ENCODE measurements at places on chromosomes 1 and 21.

GRCh38 chr1:182041615-182042014, 19.9 kb downstream of the ZNF648 start:
- DNase-seq = no peak

DNA sequence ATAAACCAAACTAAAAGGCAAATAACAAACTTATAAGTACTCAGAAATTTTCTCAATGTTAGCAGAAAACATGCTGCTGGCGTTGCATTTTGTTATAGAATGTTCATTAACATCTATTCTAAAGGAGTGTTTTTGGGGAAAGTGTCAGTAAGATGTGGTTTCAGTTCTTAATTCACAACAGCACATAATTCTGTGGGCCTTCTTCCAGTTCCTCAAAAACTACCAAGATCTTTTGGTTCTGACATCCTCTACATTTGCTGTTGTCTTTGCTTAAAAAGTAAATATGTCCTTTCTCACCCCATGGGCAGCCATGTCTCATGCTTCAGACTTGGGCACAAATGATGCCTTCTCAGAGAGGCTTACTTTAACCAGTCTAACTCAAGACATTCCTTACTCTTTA, 152.5 kb downstream of the CDC7 start:
- no peak for DNase-seq

GRCh38 chr1:55519937-55520683, 304.9 kb upstream of the USP24 start:
- DNase-seq = no peak

DNA sequence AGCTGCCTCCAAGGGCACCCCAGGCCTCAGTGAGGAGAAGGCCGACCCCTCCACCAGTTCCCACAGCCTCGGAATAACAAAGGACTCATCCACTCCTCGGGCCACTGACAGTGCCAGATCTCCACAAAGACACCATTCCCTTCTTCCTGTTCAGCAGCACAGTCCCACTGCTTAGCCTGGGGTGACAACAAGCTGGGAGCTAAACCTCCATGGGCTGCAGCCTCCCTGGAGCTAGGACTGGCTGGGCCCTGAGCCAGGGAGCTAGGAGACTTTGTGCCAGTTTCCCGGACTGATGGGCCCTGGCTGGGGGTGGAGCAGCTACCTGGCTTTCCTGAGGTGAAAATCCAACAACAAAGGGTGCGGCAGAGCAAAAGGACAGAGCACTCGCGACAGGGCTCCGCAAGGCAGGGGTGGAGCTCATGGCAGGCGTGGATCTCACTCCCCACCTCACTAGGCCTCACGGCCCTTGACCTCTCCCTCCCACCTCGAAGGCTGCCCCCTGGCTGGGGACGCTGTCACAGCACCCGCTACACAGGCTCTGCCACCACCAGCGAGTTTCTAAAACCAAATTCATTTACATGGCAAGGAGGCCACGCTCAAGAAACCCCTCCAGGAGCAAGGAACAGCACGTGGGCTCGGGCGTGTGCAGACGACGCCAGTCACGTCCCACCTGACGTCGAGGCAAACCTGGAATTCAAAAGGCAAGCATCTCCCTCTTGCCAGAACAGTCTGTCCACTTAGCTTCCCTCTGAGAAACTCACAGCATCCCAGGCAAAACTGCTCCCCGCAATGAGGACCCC, 13.8 kb downstream of the SLC35E2B start:
- peak; percentile 76 for DNase-seq

DNA sequence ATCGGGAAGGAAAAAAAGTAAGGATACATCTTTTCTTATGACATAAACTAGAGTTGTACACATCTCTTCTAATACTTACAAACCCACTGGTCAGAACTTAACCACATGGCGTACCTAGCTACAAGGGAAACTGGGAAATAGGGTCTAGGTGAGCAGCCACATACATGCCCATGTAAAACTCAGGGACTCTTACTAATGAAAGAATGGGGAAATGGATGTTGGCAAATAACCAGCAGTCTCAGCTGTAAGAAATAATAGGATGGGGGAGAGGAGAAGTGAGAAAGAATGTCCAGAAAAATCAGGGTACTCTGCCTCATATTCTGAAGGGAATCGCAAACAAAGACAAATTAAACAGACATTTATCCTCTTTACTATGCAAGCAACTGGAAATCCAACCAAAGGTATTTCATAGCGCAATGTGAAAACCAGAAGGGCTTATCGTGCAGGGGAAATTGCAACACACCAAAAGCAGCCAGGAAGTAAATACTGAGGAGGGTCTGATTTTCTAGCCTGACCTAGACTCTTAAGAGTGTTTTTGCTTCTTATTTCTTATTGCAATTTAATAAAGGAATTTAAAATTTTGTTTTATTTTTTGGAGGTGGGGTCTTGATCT, 17.5 kb downstream of the GTF2B start:
- DNase-seq = no peak

GRCh38 chr1:71473331-71473730, 392.5 kb upstream of the ZRANB2 start:
- no peak for DNase-seq

DNA sequence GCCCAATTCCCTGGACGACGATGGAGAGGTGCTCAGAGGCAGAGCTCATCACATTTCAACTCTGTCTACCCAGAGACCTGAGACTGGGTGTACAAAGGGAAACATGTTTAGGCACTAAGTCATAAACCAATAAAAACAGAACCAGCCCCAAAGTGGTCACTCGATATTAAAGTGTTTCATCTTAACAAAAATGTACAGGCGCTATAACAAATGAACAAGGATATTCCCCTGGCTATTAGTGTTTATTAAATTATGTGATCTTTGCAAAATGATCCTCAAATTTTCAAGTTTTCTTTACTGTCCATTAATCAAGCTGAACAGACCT, 43.6 kb downstream of the NPHP4 start:
- no peak for DNase-seq

- DNase-seq = no peak
Measured at GRCh38 chr1:202037706-202038296, 27.4 kb downstream of the ELF3 start.

DNA sequence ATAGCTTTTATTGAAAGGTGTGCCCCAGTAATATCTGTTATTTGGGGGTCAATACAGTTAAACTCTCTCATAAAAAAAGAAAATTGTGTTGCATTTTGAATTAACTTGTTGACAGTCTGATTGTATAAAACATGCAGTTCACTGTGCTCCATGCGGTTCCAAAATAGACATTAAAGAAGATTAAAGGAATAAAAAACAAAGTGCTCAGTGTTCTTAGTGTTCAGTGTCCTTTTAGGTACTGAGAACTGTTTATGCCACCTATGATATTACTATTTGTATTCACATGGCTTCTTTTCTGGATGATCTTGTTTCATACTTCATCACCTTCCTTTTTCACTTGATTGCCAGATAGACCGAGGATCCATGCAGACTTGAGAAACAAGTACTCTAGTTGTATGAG, 15.3 kb upstream of the SGIP1 start:
- no peak for DNase-seq

DNA sequence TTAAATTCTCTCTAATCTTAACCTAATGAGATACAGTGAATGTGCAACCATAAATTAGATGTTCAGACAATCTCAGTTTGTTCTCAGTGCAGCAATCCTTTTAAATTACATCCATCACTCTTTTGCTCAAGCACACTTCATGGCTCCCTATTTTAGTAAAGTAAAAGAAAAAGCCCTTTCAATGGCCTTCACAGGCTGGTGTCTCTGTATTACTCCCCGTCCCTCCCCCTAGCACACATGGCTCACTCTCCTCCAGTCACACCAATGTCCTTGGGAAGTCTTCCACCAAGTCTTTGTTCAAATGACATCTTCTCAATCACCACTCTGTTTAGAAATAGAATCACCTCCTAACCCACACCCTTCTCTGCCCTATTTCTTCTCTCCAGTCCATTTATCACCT, 60.3 kb upstream of the RGS7 start:
- no peak for DNase-seq

- DNase-seq = peak; percentile 55
Measured at GRCh38 chr1:203306089-203306964, 1.0 kb downstream of the BTG2 start.

GRCh38 chr1:175174309-175175102, 18.1 kb downstream of the KIAA0040 start:
- DNase-seq = no peak

DNA sequence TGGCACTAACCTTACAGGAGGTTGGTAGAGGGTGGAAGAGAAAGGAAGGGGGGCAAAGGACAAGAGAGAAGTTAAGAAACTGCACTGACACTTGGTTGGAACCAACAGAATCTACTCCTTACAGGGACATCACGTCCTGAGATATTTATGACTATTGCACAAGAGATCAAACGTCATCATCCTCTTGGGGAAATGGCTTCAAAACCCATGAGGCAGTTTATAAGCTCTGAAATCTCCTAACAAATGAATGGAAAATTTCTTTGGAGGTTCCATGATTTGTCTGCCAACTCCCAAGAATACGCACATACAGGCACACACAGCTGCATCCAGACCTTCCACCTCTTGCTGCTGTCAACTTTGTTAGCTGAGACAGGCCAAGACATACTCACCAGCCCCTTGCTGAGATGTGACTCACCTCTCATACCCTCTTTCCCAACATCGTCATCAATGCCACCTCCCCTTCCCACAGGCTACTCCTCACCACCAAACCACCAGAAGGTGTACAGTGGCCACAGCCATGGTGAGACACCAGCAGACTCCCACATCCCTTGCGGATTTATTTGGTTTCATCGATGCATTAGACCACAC, 135.5 kb downstream of the SETD4 start:
- peak; percentile 25 for DNase-seq

DNA sequence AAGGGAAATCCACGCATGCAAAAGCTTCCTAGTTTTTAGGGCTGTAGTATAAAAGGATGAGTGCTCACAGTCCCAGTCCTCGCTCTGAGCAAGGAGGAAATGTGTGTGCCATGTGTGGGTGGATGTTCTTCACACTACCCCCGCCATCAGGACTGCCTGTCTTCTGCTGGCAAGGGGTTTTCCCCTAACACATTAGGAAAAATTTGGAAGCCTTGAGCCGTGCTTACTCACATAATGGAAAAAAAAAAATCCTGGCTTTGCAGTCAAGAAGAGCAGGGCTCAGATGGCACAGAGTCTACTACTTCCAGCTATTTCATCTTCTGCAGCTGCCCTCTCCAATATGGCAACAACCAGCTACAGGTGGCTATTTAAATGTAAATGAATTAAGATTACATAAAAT, 363.1 kb downstream of the PLPP3 start:
- DNase-seq = no peak

DNA sequence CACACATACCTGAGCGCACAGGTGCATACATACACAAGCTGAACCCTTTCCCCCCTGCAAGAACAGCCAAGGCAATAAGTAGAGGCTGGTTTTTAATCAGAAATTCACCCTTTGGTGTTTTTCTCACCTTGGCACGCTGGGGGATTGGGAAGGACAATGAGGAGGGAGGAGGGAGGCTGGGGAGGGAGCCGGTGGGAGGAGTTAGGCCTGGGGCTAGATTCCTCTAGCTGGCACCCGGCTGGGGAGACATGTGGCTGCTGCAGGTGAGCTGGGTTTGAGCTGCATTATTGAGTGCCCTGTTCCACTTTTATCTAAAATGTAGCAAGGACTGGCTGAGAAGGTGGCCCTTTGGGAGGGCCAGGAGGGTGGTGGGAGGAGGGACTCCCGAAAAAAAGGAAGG, 97.8 kb upstream of the CSF3R start:
- DNase-seq = no peak

- peak; percentile 83 for DNase-seq
Measured at GRCh38 chr1:153465811-153466636, 5.6 kb upstream of the S100A7 start.

DNA sequence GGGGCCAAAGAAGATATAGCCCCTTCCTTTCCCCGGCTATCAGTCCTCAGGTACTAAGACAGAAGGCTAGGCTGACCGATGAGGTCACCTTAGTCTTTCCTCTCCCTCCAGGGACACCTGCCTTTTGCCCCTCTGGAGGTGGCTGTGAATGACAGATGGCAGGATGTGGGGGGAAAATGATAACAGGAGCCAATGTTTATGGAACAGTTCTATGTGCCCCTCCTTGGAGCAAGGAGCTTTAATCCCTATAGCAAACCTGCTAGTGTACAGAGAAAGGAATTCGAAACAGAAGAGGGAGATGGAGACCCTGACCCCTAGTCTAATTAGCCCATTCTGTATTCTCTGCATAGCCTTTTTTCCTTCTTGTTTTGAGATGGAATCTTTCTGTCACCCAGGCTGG, 28.1 kb downstream of the SERINC2 start:
- DNase-seq = no peak

GRCh38 chr1:7097938-7098592, 312.8 kb downstream of the CAMTA1 start:
- DNase-seq = no peak

DNA sequence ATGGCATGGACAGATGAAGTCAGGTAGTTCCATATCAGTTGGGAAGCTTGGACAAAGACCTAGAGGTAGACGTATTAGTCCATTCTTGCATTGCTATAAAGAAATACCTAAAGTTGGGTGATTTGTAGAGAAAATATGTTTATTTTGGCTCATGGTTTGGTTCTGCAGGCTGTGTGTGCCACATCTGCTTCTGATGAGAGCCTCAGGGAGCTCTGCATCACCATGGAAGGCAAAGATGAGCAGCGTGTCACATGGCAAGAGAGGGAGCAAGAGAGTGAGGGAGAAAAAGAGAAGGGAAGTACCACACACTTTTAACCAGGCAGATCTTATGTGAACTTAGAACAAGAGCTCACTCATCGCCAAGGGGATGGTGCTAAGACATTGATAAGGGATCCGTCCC, 9.0 kb downstream of the TSACC start:
- DNase-seq = no peak

DNA sequence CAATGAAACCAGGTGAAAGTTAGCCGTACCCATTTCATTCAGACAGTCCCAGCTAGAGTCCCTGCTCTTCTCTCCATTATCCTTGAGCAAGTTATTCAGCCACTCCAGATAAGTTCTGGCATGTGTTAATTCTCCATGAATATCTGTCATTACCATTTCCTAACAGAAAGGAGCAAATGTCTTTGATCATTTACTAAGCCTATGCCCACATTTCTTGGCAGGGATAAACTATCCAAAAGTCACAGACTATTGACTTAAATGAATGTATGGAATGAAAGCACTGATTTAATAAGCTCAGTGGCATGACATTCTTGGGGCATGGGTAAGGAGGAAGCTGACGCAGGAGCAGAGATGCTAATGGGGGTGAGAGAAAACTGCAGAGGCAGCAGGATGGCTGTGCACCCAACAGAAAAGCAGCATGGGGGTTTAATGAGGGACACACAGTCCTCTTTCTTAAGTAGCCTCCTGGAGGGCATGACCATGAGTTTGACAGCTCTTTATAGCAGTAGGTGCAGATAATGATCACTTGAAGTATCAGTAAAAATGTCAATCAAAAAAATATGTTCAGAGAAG, 17.6 kb upstream of the DHCR24 start:
- DNase-seq = no peak

GRCh38 chr1:213286235-213286634, 235.2 kb downstream of the RPS6KC1 start:
- no peak for DNase-seq

GRCh38 chr1:186175588-186175987, 199.5 kb downstream of the TPR start:
- DNase-seq = no peak

Measured in activated CD4-positive, alpha-beta T cell treated with anti-CD3 and anti-CD28 coated beads for 36 hours (primary cell).